ENCODE measurements at places on chromosomes 4 and X.

DNA sequence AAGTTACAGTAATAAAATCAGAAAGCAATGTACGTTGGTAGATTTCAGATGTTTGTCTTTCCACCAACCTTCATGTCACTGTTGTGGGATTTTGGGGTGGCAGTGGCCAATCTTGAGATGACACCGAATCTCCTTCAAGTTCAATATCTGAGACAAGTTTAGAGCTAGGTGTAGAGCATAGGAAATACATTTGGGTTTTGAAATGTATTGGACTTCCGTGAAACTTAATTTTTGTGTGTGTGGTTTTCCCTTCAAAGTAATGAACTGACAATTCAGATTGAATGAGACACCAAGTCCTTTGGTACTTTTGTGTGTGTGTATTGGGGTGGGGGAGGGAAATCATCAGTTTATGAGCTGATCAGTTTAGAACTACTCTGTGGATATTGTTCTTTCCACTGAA lies 1.8 kb downstream of the WDR44 start:
- no peak for DNase-seq

GRCh38 chrX:121639781-121640180 lies 592.4 kb downstream of the GLUD2 start:
- no peak for DNase-seq

DNA sequence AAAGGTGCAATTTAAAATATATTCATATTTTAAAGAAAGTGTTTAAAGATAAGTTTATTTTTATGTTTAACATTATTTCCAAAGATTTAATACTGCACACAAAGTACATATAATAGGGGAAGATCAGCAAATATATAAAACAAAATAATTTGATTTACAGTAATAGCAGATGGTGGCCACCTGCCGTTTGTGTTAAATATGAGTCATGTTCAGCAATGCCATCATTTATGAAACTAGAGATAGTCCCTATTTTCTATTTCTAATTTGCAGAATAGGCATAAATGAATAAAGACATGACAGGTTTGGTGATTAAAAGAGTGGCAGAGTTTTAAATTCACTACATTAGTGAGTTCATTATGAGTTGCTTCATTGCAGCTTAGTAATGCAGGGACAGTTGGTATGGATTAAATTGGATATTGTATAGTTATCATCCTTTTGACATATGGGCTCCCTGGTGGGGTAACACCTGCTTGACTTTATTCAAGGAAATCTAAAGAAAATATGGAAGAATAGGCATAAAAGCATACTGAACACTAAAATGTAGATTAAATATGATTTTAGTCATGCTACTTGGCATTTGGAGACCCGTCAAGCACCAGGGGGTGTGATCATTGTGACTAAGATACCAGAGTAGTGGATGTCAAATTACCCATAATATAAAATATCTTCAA lies 78.8 kb upstream of the BANK1 start:
- no peak for DNase-seq

DNA sequence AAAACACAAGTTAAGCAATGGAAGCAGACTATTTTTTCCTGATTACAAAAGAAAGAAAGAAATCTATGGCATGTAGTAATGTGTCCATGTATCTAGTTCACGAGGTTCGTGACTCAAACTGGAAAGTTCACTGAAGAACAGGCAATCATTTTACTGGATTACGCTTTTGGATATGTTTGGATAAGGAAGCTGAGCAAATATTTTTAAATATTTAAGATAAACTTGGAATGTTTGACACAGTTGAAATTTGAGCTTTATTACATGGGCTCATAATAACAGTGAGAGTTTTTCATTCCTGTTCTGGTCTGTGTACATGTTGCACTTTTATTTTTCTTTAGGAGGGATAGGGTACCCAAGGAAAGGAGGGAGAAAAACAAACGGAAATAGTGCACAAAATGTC lies 244.2 kb upstream of the GK2 start:
- no peak for DNase-seq

- DNase-seq: no peak
These were observed 55.1 kb downstream of the RS1 start for GRCh38 chrX:18616688-18617406.

GRCh38 chr4:173014113-173014558 lies 154.5 kb upstream of the GALNT7 start:
- DNase-seq: no peak

DNA sequence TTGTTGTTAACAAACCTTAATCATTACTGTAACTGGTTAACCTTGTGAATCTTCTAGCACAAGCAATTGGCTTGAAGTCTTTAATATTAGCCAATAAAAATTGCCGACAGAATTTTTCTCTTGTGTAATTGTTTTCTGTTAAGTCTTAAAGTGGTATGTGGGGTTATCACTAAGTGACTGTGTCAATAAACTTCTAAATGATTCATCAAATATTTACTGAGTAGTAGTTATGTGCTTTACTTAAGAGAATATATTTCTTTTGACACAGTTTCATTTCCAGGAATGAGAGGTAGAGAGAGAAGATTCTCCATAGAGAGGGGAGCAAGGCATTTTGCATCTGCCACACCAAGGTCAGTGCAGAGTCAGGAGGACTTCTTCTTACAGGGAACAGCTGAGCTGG lies 2361.6 kb upstream of the AGA start:
- DNase-seq: no peak

DNA sequence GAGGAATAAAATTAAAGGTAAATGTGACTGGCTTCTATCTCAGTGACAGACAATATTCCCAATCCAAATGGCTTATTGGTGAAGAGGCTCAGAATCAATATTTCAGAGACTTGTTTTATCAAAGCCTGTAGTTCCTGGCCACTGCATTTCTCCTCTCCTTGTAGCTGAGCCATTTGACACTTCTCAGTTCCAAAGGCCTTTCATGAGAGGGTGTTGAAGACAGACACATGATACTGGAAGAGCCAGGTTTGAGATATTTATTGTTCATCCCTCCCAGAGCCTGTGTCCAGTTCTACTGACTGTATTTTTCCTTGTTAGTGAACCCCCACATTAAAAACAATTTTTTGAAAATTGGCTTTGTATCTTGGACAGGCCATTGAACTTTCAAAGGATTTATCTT lies 12.9 kb upstream of the INPP4B start:
- DNase-seq: no peak

DNA sequence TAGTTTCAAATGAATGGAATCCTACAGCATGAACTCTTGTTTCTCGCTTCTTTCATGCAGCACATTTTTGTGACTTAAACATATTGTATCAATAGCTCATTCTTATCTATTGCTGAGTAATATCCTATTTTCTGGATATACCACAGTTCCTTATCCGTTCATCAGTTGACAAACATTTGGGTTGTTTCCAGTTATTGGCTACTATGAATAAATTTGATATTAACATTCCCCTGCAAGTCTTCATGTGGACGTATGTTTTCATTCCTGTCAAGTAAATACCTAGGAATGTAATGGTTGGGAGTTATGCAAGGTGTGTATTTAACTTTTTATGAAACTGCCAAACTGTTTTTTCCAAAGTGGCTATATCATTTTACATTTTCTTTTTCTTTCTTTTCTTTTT lies 114.0 kb upstream of the SH3RF1 start:
- no peak for DNase-seq

DNA sequence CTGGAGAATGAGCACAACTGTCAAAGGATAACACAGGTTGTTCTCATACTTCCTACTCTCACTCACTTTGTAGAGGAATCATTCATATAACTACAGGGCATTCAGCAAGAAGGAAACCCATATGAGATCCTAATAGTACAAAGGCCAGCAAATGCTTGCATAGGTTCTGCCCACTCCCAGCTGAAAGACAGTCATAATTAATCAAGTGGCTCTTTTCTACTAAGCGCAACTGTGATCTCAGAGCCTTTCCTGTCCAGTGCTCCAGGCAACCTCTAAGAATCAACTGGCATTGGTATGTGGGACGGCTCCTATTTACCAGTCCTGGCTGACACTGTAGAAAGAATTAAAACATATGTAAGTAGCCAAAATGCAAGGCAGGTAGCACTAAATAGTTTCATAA lies 18.9 kb upstream of the MND1 start:
- DNase-seq: no peak

GRCh38 chrX:77160301-77160700 lies 286.9 kb upstream of the FGF16 start:
- DNase-seq: no peak

Measured in substantia nigra (tissue), 51 donors.